ENCODE measurements at places on chromosomes 12 and 14.

GRCh38 chr14:90332271-90332584 lies 487 bp upstream of the NRDE2 start:
- peak; percentile 7 for DNase-seq

GRCh38 chr14:72075649-72076334 lies 143.6 kb downstream of the RGS6 start:
- no peak for DNase-seq

DNA sequence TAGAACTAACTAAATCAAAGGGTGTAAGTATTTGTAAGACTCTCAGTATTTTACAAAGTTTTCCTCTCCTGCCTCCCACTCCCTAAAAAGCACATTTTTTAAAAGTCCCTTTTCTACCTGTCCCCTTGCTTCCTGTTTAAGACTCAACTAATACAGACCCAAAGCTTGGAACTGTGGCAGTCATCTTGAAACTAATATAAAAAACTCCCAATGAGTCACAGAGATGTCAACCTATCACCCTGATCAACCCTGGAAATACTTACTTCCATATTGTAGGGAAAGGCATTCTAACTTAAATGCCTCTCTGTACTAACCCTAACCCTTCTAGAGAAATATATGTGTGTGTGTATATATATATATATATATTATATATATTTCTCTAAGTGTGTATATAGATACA lies 184.8 kb downstream of the SPTSSA start:
- no peak for DNase-seq

GRCh38 chr12:93938317-93938716 lies 210.1 kb upstream of the PLXNC1 start:
- no peak for DNase-seq

GRCh38 chr12:49428793-49429192 lies 61.5 kb downstream of the SPATS2 start:
- peak; percentile 47 for DNase-seq

GRCh38 chr12:124805876-124806668 lies 57.6 kb downstream of the SCARB1 start:
- DNase-seq: no peak

- no peak for DNase-seq
Observed at GRCh38 chr12:94434171-94434570, 25.5 kb downstream of the CEP83 start.

- DNase-seq: peak; percentile 76
Observed at GRCh38 chr14:53368711-53369201, 215.6 kb upstream of the DDHD1 start.

Data from fibroblast of skin of scalp (primary cell).